HEK293T (cell line): ENCODE measurements at places on chromosomes 12 and 14.

DNA sequence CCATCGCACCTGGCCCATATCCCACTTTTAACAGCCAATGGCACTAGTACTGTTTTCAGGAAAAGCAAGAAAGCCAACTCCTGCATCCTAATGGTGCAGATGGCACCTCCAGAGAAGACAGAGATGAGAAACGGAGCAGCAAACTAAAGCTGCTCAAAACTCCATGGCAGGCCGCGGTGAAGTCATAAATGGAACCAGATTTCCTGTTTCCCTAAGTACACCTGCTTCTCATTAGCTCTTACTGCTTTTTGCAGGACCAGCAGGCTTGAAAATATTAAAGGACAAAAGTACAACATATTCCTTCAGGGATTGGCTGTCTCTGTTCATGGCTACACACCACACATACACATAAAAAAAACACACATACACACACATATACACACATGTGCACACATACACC is 36.7 kb upstream of the LGALS3 start:
- no peak for DNase-seq

GRCh38 chr12:2017546-2018337 is 13.5 kb upstream of the DCP1B start:
- DNase-seq, result no peak

- no peak for DNase-seq
Measured at GRCh38 chr12:39574378-39574777, 45.2 kb downstream of the ABCD2 start.

GRCh38 chr12:111093428-111094142 is 173.2 kb upstream of the MYL2 start:
- DNase-seq, result no peak

GRCh38 chr14:23033251-23033727 is 1.4 kb downstream of the PSMB5 start:
- no peak for DNase-seq

DNA sequence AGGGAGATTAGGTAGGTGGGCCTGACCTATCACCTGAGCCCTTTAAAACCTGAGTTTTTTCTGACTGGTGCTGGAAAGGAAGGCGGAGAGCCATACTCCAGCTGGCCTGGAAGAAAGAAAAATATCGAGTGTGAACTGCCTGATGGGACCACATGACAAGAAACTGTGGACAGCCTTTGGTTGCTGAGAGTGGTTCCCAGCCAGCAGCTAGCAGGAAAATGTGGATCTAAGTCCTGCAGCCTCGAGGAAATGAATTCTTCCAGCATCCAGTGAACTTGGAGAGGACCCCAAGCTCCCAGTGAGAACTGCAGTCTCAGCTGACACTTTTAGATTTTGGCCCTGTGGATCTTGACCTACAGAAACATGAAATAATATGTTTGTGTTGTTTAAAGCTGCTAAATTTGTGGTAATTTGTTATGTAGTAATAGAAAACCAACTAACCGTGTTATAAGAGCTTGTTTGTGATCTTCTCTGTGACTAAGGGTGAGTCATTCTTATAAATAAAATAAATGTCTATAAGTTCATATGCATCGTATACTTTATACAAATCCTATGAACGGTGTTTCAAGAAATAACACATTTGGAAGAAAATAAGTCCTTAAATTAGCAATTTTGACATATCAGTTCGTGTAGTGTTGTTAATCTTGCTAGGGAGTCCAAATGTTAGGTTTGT is 359.6 kb downstream of the BMP4 start:
- DNase-seq, result no peak
